ENCODE measurements at places on chromosomes 2 and 18.

- DNase-seq: no peak
Measured at GRCh38 chr2:48277153-48277552, 252.8 kb upstream of the STON1 start.

DNA sequence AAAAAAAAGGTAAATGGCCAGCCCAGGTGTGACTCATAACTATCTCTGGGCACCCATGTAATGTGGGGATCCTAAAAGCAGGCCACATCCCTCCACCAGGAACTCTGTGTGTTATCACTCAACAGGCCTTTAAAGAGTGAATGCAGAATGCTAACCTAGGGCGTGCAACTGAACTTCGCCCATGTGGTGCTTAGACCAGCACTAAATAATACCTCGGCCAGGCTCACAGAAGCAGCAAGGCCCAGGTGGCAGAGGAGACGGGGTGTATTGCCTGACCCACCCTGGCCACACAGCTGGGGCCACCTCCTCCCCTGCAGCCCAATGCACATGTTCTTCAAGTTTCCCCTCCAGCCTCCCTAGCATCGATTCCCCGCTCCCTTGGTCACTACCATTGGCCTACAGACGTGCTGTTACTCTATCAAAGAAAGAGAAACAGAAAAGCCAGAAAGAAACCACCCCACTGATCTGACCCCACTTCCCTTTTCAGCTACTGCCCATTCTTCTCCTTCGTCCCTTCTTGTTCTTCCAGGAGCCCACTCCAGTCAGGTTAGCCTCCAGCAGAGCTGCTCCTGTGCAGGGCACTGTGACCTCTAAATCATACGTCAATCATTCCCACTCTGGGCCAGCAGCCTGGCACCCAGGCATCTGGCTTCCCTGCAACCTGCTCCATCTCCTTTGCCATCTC is 22.0 kb downstream of the FAM178B start:
- no peak for DNase-seq

- no peak for DNase-seq
Measured at GRCh38 chr2:129763966-129764365, 215.5 kb upstream of the RAB6C start.

DNA sequence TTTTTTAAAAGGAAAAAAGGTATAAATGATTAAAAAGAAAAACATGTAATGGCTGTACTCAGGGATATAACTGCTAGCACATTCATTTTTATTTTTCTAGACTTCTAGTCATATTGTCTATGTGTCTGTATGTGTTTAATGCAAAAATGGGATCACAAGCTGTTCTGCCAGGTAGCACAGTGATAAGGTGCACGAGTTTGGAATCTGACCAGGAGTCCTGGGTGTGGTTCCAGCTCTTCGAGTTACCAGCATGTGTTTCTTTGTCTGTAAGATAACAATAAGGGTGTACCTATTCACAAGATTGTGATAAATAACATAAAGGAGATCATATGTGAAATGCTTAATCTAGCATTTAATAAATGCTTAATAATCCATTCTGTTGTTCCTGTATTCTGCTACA is 145.3 kb downstream of the PKP4 start:
- DNase-seq: no peak

DNA sequence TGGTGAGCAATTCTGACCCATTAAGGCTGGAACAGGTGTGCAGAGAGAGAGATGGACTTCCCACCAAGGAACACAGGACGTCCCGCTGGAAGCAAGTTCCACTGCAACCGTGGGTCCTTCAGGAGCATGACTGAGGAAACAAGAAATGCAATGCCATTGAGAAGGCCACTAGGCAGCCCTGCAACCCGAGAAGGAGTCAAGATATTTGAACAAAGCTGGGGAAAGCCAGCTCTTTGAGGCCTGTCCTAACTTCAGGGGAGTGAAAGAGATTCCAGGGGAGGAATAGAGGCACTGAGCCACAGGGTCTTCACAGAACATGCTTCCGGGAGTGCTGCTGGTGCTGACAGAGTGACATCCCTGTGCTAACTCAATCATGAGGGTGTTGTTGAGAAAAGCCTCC is 153.8 kb upstream of the ZNF236 start:
- no peak for DNase-seq

DNA sequence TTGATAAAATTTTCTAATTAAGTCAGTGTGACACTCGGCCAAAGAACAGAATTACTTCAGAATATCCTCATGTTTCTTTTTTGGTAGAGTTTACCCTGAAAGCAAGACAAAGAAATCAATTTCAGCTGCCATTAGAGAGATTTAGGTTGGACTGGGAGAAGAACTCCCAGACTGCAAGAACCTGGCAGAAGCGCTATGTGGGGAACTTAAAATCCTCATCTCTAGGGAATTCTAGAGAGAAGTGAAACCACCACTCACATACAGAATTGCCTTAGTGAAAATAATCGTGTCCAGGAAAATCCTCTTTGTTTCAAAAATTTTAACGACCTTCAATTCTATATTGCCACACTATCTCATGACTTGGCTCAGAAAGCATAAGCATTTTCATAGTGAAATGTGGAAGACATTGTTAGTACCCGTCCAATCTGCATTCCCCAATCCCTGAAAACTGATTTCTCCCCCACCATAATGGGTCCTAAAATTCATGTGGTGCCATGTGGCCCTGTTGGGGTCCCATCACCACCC is 297.3 kb upstream of the MEIS1 start:
- no peak for DNase-seq

DNA sequence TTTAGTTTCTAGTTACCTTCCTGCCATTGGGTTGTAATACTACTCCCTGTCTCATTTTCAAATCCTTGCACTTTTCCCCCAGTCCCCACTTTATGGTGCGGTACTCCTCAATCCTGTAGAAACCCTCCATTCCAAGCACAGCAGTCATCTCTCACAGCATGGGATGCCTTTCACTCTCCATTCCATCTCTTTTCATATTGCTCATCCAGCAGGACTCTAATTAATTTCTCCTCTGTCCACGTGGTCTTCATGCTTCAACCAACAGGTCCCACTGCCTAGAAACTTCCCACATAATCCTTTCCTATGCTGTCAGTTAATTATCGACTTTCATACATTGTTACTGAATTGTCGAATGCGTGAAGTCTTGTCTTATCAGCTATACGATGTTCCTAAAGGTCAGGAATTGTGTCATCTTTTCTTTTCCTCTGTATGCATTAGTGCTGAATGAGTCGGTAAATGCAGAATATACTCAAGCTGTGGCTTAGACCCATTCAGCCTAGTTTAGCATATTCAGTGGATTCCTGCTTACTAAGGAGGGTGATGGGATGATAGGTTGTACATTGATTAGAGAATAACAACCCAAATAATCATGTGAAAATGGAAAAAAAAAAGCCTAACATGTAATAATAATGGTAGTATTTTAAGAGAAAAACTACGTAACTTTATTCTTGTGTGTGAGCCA is 89.7 kb downstream of the CRIM1 start:
- no peak for DNase-seq

DNA sequence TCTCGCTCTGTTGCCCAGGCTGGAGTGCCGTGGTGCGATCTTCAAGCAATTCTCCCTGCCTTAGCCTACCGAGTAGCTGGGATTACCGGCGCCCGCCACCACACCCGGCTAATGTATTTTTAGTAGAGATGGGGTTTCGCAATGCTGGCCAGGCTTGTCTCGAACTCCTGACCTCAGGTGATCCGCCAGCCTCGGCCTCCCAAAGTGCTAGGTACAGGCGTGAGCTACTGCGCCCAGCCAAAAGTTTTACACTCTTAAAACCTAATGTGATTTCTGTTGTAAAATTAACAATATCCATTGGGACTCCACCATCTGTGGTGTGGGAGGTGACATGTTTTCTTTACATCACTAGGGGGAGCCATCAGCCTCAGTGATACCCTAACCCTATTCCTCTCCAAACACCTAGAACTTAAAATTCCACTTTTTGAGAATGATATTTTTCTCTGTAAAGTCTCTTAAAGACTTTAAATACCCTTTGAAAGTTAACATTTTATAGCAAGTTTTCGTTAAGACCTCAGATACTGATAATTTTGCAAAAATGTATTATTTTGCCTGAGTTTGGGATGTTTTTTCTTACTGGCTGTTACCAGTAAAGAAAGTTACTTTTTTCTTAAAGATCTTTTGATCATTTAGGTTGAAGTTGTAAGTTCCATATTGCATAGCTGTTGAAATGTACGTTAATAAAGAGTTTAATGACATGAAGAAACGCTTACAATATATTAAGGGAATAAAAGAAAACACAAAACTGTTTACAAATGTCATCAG is 11.6 kb upstream of the EIF2AK2 start:
- DNase-seq: peak; percentile 17

GRCh38 chr18:47118981-47119380 is 31.3 kb downstream of the HDHD2 start:
- no peak for DNase-seq

GRCh38 chr2:195984923-195985726 is 83.5 kb downstream of the DNAH7 start:
- no peak for DNase-seq

DNA sequence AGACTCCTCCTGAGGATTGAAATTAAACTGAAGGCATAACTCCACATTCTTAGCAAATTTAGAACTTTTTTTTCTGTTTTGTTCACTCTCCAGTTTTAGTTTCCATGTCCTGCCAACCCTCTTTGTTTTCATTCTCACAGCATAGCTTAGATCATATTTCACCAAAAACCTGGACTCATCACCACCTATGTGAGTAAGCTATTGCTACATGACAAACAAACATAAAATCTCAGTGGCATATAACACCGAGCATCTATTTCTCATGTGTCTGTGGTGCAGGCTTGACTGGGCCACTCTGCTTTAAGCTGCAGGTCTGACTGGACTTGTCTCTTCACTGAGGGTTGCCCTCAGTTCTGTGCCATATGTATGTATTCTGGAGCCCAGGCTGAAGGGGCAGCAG is 385.2 kb downstream of the ARHGAP15 start:
- no peak for DNase-seq

DNA sequence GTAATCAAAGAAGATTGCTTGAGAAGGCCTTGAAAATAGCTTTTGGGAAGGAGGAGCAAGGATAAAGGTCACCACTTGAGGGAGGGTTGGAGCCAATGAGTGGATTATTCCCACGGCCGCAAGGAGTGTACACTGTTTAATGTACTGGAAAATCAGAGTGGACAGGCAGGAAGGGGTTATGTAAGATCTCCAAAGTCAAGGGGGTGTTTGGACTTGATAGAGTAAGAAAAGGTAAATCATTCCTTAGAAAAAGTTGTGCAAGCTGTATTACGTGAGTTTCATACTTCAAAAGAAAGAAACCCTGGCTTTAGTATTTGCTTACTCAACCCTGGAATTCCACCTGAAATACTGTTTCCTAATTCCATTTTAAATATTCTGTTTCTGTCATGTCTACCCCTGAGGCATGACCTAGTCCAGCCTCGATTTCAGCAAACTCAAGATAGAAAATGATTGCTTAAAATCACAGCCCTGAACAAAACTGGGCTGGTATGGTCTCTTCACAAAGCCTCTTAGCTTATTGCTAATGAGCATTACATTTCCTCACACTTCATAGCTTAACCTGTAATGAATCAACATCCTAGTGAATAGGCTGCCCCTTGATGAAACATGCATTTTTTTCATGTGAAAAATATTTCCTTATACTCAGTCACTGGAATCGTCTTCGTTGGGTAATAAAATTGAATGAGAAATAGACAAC is 1.1 kb downstream of the MREG start:
- no peak for DNase-seq

- no peak for DNase-seq
Measured at GRCh38 chr2:105328281-105329196, 996 bp downstream of the TGFBRAP1 start.

GRCh38 chr2:240672701-240673190 is 9.9 kb downstream of the AQP12B start:
- DNase-seq: no peak

DNA sequence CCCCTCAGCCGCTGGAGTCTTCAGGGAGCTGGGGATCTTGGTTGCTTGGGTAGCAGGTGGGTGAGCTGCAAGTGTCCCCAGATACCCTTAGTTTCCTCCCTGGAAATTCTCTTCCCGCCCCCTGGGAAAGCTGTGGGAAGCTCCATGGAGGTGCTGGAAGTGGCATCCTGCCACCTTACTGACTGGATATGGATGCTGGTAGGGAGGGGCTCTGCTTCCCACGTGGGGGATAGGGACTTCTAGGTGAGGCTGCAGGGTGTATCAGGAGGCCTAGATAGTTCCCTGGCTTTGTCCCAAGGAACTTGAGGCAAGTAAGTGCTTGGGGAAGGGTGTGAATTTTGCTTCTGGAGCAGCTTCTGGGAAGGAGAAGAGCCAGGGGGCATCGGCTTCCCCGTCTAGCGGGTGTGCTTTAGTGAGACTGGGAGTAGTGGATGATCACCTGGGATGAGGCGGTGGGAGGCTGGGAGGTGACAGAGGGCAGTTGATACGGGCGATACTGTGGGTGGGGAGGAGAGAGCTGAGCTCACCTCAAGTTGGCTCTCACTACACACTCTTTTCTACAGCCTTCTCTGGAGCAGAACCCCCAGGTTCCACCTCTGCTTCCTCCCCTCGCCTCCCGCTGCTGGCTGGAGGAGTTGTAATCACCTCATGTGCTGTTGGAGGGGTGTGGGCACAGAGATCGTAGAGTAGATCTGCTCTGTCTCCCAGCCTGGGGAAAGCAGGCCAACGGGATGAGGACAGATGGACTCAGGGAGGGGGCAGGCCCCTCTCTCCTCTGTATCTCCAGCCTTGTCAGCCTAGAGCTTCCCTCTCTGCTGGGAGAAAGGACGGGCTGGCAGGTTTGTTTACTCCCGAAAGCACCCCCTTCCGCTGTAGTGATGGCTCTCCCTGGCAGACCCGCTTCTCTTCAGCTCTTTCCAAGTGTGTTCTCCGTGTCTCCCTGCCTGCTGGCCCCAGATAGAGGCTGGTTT is 19.8 kb downstream of the TET3 start:
- DNase-seq: no peak

DNA sequence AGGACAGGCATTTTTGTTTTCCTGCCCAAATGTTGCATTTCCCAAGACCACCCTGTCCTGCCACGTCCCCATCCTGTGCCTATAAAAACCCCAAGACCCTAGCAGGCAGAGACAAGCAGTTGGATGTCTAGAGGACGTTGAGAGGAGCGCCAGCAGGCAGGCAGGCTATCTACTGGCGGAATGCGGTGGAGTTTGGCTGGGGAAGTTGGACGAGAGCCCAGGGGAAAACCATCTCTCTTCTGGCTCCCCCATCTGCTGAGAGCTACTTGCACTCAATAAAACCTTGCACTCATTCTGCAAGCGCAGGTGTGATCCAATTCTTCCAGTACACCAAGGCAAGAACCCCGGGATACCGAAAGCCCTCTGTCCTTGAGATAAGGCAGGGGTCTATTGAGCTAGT is 72.5 kb downstream of the ARL6IP6 start:
- DNase-seq: no peak

GRCh38 chr2:88903749-88904353 is 212.4 kb downstream of the RPIA start:
- peak; percentile 8 for DNase-seq

Measured in amniotic stem cell (primary cell).